ENCODE measurements at places on chromosomes 13 and 19.

GRCh38 chr19:14404312-14404711, 14.8 kb downstream of the DDX39A start:
- no peak for DNase-seq

GRCh38 chr13:91359111-91359510, 11.6 kb downstream of the MIR17HG start:
- DNase-seq, result no peak

GRCh38 chr13:108915634-108916512, 286.5 kb downstream of the MYO16 start:
- DNase-seq, result peak; percentile 87

DNA sequence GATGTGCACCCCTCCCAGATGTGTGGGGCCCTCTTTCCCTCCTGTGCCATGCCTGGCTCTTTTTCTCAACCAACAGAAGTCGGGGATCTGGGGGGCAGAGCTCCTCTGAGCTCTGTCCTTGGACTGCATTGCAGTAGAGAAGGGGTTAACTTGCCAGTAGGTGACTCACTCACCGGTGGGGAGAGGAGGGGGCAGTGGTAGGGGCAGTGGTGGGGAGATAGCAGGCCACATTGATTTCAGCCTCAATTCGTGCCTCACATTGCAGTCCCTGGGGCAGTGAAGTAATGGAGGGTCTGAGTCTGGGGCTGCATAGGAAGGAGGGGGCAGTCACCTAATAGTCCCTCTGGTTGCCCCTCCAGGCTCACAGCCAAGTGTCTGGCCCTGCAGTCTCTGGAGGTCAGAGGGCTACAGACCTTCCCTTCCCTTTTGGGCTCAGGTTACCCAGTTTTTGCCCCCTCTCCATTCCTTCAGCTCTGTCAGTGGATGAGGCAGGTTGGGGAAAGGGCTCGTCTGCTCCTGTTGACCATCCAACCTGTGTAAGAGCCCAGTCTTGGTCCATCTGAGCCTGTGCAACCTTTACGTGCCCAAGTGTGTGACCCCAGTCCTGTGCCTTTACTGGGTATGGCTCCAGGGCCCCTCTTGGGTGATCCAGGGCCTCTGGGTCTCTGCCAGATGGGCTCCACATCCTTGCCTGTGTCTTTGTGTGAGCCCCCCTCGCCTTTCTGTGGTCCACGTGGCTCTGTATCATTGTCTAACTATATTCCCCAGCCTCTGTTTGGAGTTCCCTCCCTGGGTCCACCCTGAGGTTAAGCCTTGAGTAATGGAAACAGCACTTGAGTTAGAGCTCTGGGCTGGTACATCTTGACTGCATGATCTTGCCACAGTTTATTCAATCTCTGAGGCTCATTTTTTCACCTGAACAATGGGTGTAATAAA, 13.0 kb downstream of the CIC start:
- no peak for DNase-seq

GRCh38 chr13:44147233-44147632, 226.4 kb upstream of the SERP2 start:
- no peak for DNase-seq

DNA sequence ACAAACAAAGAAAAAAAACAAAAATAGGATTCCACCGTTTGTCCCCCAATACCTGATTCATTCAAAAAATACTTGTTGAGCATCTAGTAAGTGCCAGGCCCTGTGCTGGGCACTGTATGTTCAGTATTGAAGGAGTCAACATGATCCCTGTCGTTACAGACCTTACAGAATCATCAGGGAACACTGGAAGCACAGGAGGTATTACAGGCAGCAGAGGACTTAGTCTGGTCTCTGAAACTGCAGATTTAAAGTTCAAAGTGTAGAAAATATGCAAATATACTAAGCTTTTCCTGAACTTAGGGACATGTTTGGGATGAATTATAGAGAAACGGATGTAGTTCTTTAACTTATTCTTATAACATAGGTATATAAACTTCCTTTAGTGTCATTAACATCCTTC, 160.7 kb upstream of the RFC3 start:
- no peak for DNase-seq

GRCh38 chr13:41236369-41236768, 27.0 kb downstream of the MTRF1 start:
- DNase-seq, result no peak

All from activated CD4-positive, alpha-beta T cell treated with anti-CD3 and anti-CD28 coated beads, Interleukin-2, Interleukin-4, amounts not matched to agents 100 ng/mL and 50 ng/mL, durations not matched to agents 16 hours and 8 hours (primary cell).